Sigmoid colon (tissue), 7 donors: ENCODE measurements at places on chromosomes 1 and 21. TPM values are rescaled to one million over a fixed set of nuclear protein-coding genes. Genes with fewer than 3 reads are reported as not detected.

Gene BPNT1
- total RNA-seq = 15.5 TPM

Gene DNALI1
- 7.5 TPM for total RNA-seq

Gene ANGPTL1
- 173 TPM for total RNA-seq

Gene CREB3L4
- 10.0 TPM for total RNA-seq

Gene KRTAP6-3
- total RNA-seq = not detected

Gene TMEM200B
- total RNA-seq = 30.0 TPM

Gene GJA4
- total RNA-seq = 14.7 TPM

Gene ST6GALNAC3
- 1.9 TPM for total RNA-seq
